ENCODE measurements at places on chromosomes 5 and 9. TPM values are rescaled to one million over a fixed set of nuclear protein-coding genes. Genes with fewer than 3 reads are reported as not detected.

The REEP2 gene
- total RNA-seq: 4.4 TPM

The SPATA31A3 gene
- total RNA-seq: not detected

The PRDM9 gene
- total RNA-seq: not detected

The PCDHB16 gene
- 5.1 TPM for total RNA-seq

DNA sequence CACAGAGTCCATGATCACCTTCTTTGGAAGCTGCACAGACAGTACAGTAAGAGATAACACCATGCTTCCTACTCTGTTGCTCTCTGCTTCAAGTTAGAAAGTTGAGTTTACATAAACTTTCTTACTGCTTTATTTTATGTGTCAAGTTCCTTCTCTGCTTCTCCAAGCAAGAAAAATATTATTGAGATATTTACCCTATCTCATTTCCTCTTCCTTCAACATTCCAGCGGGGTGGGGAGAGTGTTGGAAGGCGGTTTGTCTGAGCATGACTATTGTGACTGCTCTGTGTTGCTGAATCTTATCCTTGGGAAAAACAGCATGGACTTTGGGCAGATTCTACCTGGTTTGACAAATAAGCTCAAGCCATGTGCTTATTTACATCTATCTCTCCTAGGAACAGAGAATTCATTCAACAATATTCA is 66.9 kb upstream of the EPB41L4A start:
- no peak for DNase-seq

GRCh38 chr5:133702791-133703770 is 90.7 kb upstream of the FSTL4 start:
- no peak for DNase-seq

DNA sequence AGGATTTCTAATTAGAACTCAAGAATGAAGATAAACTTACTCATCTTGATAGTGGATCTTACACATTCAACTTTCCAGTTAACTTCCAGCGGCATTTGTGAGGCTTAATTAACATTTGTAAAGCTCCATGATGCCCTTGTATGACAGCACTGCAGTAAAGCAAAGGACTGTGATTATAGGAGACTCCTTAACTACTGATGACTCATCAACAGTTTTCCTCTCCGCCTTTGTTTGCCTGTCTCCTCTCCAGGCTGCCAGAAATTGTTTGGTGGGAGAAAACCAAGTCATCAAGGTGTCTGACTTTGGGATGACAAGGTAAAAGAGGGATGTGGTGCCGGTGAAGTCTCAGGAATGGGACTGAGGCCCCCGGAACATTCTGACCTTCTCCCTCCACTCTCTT is 20.4 kb upstream of the CYFIP2 start:
- DNase-seq: peak; percentile 66

GRCh38 chr9:35510754-35511428 is 21.0 kb downstream of the RUSC2 start:
- DNase-seq: peak; percentile 93
